Mucosa of descending colon (tissue), 3 donors: ENCODE measurements at places on chromosomes 12 and 14. TPM values are rescaled to one million over a fixed set of nuclear protein-coding genes. Genes with fewer than 3 reads are reported as not detected.

DNA sequence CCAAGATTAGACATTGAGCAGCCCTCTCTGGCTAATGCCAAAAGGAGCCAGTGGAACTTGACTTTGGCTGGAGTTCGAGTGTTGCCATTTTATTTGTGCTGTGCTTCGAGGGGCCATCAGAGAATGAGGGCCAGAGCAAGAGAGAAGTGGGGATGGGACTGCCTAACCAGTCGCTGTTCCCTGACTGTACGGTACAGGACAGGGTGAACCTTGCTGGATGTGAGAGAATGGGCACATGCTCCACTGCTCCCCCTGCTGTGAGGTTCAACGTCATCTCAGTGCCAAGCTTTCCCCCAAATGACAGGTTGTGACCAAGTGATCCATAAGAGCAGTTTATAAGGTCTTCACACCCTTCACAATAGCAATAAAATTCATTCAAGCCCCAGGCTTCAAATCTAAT is 55.1 kb upstream of the BCL11B start:
- DNase-seq: no peak

DNA sequence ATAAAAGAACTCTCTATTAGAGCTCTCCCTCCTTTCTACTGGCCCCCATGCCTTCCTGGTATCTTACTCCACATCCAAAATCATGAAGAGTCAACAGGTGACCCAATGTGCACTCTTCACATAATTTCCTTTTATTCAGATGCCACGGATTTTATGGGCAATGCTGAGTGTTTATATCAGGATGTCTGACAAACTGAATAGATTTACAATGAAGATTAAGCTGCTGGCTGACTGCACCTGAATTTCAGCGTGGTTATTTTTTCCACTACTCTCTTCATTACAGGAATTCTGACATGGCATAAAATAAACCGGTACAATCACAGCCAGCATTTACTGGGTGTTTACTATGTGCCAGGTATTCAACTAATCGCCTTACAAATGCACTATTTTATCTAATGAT is 29.4 kb upstream of the CERS5 start:
- DNase-seq: no peak

DNA sequence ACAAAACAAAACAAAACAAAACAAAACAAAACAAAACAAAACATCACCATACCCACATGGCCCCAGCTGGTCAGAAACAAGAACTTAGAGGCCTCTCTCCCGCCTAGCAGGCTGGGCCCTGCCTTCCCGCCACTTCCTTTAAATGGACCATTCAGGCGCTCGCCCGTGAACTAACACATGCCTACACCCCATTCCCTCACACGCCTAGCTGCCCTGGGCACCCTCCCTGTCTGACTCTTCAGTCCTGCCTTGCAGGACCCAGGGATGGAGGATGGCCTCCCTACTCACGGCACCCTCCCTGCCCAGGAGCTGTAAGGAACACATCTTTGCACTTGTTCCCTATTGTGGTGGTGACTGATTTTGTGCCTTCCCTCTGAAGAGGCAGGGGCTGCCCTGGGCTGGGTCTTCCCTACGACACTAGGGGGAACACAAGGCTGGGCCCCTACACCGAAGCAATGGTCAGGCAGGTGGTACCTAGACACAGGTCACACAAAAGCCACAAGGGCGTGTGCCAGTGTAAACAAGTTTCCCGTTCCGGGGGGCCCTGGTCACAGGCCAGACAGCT is 21.5 kb downstream of the P2RX2 start:
- DNase-seq: no peak

GRCh38 chr12:93126069-93126474 is 197.0 kb upstream of the EEA1 start:
- no peak for DNase-seq

- no peak for DNase-seq
Observed at GRCh38 chr14:92556863-92557543, 43.4 kb downstream of the RIN3 start.

- DNase-seq: no peak
Observed at GRCh38 chr12:1517007-1517406, 77.4 kb downstream of the FBXL14 start.

PTPN21 gene
- 37.0 TPM for total RNA-seq

STAB2 gene
- 0.98 TPM for total RNA-seq

KRT71 gene
- total RNA-seq: not detected

GRCh38 chr14:89537911-89538310 is 120.9 kb upstream of the FOXN3 start:
- DNase-seq: no peak

- DNase-seq: no peak
Observed at GRCh38 chr14:23386999-23387398, 10.2 kb downstream of the CMTM5 start.

DNA sequence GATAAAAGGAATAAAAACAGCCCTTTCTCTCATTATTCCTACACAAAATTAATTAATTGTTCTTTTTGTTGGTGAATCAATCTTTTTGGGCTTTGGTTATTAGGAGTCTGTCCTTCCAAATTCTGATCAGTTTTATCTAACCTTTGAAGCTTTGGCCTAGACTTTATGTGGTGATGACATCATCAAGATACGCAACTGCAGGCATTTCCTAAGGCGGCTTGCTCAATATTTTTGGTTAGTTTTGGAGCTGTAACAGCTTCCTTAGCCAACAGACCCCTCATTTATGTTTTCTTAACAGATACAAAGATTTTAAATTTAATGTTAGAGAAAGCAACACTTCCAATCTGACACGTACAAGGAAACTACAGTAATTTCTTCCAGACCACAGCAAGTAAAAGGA is 87.8 kb upstream of the PDE3A start:
- DNase-seq: no peak

GRCh38 chr12:18254081-18254480 is 7.2 kb upstream of the PIK3C2G start:
- no peak for DNase-seq

GNB3 gene
- total RNA-seq: 5.3 TPM

DNA sequence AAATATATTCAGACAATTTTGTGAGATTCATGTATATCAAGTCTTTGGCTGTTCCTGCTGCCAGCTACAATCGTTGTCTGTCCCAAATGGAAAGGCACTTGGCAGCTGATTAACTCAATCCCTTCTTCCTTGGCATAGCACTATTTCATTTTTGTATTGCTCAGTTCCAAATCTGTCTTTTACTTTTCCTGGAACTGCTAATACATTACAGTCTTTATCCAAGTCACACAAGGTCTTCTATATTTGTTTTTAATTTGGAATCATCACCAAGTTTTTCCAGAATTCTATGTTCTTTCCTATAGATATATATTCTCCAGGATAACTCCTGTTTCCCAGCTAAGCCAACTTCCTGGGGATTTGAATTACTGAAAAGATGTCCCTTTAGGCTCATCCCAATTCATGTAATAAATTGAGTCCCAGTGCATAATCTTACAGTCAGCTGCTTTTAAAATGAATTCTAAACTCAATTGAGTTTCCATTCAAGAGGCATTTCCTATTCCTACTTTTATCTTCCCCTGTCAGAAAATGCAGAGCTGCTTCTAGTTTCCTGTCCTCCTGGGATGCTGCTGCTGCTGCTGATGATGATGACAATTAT is 45.9 kb downstream of the DYRK2 start:
- DNase-seq: no peak

DNAI7 gene
- total RNA-seq: not detected

DNA sequence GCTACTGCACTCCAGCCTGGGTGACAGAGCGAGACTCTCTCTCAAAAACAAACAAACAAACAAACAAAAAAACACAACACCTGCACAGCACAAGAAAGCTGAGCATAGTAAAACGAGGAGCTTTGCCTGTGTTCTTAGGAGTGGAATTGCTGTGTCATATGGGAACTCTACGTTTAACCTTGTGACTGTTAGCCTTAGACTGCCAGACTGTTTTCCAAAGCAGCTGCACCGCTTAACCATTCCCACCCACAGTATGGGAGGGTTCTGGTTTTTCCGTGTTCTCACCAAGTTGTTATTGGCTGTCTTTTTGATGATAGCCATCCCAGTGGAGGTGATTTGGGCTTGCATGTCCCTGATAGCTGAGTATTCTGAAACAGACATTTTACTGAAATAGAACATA is 9.2 kb downstream of the WNT5B start:
- DNase-seq: no peak

- no peak for DNase-seq
Observed at GRCh38 chr12:106907411-106907810, 48.3 kb upstream of the TMEM263 start.

IL22 gene
- total RNA-seq: not detected

DNA sequence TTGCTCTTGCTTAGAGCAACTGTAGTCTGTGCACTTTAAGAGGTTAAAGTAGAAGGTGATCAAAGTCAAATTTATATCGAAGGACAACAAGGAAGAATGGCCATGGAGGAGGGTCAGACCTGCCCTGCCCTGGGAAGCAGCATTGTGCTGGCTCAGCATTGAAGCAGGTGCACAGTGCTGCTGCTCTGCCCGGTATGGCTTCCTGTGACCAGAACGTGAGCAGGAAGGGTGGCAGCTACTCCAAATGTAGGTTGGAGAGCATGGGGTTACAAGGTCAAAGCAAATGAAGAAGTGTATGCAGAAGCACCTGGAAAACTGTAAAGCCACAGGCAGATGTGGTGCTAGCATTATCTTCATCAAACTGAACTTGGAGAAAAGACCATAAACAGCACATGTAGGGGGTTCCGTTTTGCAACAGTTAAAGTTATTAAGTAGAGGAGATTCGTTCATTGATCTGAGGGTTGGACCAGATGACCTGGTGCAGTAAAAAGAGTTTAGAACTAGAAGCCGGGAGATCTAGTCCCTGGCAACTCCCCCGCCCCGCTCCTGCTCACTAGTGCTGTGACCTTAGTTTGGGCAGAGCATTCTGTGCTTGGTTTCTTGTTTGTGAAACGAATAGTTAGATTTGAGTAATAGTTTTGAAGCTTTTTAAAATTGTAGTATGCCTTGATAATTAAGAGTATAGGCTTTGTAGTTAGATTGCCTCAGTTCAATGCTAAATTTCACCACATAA is 84.2 kb downstream of the SCN8A start:
- peak; percentile 41 for DNase-seq

GRCh38 chr12:27711317-27711682 is 668 bp downstream of the MRPS35 start:
- no peak for DNase-seq

KRT80 gene
- total RNA-seq: 0.06 TPM

MOAP1 gene
- 16.9 TPM for total RNA-seq

GRCh38 chr14:94462763-94463572 is 10.4 kb upstream of the SERPINA11 start:
- DNase-seq: no peak

DNA sequence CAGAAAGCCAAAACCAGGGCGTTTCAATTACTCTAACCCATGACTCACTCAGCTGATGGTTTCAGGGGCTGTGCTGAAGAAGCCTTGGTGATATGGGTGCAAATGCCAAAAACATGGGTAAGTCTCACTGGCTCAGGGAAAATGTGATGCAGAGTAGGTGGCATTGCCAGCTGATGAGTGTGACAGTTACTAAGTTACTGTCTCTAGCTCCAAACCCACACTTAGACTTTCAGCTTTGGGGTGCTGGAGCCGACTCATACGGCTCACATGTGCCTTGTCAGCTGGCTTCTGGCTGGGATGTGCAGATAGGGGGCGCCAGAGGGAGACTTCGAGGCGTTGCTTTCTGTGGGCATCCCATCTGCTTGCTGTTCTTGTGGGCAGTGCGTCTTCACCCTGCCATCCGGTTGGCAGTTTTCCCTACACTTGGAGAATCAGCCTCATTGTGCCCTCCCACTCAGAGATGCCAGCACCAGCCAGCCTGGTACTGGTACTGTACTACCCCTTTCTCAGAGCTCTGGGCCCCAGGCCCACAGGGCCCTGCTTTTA is 11.1 kb upstream of the KRT7 start:
- DNase-seq: no peak

GRCh38 chr14:62655166-62655565 is 390.1 kb downstream of the KCNH5 start:
- no peak for DNase-seq

GRCh38 chr12:96886998-96887677 is 19.9 kb upstream of the NEDD1 start:
- DNase-seq: no peak

DNA sequence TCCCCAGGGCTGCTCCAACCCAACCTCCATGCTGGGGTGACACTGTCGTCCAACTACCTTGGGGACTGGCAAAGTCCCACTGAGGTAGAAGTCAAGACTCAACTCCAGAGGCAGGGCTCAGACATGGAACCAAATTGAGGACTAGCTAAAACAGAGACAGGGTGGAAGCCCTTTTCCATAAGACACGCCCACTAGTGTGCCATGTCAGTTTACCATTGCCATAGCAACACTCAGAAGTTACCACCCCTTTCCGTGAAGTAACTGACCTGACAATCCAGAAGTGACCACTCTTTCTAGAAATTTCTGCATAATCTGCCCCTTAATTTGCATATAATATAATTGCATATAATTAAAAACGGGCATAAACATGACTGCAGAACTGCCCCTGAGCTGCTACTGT is 409.6 kb downstream of the MED13L start:
- no peak for DNase-seq

- DNase-seq: no peak
Observed at GRCh38 chr14:105495101-105495989, 4.3 kb downstream of the TEDC1 start.

DNA sequence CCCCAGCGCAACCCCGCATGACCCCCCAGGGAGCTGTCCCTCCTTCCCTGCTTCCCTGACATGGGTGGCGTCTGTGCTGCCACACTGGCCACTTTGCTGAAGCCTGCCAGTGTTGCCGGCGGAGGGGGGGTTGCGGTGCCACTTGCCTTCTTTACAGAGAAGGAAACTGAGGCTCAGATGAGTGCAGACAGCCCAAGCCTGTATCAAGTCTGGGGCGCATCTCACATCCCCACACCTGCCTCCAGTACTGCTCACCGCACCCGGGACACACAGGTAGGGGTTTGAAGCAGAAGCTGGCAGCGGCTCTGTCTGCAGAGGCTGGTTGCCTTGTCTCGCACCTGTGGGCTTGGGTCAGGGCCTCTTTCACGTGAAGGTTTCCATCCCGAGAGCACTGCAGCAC is 104.7 kb upstream of the RTL1 start:
- DNase-seq: no peak

DNA sequence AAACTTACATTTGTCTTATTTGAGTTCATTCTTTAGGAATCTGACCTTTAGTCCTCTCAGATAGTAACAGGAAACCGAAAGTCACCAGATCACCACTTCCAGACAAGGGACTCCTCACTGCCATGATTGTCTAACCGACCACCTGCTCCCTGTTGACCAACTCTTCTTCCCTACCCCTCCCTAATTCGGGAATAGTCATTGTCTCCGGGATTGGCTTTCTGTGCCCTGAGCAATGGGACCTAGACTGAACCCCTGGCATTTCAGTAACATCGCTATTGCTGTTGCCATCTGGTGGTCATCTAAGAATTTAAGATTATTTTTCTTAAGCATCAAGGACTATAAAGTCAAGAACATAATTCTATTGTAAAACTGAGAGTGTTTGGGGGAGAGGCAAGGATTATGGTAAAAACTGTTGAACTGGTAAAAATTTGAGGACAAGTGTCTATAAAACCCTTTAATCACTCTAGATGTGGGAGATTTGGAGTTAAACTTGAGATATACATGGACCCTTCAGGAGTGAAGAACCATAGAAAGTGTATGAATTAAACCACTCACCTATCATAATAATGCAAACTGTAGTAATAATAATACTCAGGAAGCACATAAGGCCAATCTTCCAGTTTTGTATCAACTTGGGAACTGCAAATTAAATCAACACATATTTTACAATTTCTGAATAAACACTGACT is 6.3 kb downstream of the CLEC2A start:
- DNase-seq: no peak
